Stimulated activated naive CD4-positive, alpha-beta T cell treated with Interleukin-2 at 50 U/mL for 16 hours (primary cell): ENCODE measurements at places on chromosomes 3 and 15.

DNA sequence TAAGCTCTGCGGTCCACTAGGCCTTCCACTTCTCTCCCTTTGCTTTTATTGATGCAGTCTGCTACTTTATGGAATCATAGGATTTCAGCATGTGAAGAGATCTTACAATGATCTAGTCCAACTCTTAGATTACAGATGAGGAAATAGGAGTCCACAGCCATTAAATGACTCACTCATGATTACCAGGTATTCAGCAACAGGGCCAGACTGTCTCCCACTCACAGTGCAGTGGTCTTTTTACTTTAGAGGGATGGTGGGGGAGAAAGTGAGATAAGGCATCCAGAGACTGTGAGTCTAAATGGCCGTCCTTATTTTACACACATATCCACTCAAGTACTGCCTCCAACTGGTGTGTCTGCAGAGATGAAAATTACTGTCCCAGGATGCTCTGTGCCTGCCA, 88.5 kb upstream of the SKOR1 start:
- DNase-seq = no peak

DNA sequence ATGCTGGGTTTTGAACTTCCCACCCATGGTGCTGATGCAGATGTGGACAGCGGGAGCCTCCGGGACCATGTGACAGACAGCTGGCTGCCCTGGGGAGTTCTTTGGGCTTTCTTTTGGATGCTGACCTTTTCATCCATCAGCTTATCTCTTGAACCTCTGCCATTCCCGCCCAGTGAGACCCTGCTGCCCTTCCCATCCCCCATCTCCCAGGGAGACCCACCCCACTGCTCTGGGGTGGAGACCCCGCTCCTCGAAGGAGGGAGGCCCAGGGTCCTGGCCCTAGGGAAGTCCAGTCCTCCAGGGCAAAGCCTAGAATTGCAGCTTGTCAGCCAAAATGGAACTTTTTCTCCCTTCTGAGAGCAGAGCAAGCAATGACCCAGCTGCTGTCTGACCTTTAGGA, 64.0 kb downstream of the ITGA11 start:
- no peak for DNase-seq

DNA sequence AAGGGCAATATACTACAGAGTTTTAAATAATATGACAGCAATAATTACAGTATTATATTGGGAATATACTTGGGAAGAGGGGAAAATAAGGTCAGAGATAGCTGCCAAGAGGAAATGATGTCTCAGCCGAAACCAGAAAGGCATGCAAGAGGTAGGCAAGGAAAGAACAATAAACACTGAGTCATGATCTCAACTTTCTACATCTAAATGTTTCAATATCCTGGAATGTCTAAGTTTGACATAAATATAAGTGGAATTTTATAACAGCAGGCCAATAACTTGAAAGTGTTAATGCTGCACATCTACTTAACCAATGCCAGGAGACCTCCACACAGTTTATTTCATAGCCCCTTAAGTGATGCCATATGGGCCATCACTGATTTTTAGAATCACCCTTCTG, 99.8 kb upstream of the CPNE4 start:
- DNase-seq = no peak

GRCh38 chr3:161859865-161860450, 363.4 kb downstream of the OTOL1 start:
- DNase-seq = no peak

DNA sequence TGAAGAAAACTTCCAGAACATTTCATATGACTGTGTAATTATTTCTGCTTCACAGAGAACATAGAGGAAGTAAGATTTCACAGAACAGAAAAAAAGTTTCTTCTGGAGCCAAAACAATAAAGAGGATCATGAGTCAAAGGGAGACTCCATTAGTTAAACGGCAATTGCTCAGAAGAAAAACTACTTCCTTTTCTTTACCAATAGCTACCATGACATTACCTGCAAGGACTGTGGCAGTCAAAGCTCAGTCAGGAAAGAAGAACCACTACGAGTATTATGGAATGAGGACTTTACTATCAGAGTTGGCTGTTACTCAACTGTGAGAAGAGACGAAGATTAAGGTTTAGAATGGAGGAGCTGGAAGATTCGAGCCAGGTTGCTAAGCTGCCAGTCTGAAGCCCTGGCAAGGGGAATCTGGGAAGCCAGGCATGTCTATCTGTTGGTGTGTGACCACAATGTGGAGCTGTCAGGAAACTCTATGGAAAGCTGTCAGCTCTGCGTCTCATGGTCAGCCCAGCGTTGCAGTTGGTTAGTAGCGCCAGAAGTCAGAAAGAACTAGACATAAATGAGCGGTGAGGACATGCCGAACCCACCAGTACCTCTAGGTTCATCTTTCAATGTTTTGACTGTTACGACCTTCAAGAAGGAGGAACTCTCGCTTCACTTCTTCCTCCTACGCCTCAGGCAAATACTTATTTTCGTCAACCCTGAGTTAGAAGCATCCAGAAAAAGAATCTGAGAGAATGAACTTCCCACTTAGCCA, 604.3 kb downstream of the FGF12 start:
- DNase-seq = no peak

- no peak for DNase-seq
Observed at GRCh38 chr3:40713306-40713705, 188.5 kb downstream of the ZNF621 start.

DNA sequence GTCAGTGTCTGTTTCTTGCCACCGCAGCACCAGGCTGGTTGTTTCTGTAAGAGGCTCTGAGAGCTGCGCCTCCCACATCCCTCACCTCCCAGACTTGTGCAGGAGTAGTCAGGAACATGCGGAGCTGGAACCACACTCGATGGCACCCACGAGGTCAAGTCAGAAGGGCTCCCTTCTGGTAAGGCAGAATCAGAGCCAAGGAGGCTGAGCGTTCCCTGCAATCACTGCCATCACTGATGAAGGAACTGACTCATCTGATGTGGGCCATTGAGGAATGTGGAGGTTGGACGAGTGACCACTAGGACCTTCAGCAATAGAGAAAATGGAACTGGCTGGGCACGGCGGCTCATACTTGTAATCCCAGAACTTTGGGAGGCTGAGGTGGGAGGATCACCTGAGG, 35.7 kb upstream of the BLM start:
- no peak for DNase-seq

DNA sequence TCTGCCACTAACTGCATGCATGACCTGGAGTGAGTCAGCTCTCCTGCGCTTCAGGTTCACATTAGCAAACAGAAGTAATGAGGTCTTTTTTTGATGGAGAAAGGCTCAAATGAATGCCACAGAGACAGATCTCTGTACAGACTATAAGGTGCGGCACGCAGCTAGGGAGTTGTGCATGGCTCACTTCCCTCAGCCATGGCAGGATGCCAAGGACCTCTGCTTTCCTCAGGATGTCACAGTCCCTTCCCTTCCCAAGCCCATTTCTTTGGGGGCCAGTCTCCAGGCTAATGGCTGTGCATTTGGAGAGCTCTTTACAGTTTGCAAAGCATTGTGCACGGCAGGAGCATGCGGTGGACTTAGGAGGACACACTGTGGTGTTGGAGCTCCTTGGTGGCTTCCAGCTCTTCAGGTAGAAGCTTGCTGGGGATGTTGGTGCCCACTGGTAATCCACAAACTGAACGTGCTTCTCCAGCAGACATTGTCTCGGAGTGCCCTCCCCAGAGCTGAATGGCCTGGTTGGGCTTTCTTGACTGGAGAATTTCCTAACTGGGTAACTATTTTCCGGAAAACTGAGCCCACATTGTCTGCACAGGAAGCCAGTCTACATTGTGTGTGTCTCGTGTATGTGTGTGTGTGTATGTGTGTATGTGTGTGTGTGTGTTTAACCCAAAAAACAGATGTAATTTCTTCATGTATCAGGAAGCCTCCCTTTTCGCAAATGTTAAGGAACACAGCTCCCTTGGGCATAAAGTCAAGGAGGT, 172.5 kb upstream of the TLE3 start:
- DNase-seq = no peak

DNA sequence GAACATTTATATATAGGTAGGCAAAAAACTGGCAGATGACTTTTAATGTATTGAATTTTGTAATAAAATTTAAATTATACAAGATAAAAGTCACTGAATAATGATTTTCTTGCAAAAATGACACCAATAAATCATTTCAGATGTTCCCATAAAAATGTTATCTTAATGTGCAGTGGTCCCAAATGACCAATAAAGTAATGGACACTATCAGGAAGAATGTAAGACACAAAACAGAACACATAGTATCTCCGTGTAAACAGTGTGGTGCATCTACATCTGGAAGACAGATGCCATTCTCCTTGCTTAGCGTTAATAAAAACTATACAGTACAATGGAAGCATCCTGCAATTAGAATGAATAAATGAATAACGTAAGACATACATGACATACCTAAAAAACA, 41.5 kb downstream of the FGF7 start:
- DNase-seq = no peak

DNA sequence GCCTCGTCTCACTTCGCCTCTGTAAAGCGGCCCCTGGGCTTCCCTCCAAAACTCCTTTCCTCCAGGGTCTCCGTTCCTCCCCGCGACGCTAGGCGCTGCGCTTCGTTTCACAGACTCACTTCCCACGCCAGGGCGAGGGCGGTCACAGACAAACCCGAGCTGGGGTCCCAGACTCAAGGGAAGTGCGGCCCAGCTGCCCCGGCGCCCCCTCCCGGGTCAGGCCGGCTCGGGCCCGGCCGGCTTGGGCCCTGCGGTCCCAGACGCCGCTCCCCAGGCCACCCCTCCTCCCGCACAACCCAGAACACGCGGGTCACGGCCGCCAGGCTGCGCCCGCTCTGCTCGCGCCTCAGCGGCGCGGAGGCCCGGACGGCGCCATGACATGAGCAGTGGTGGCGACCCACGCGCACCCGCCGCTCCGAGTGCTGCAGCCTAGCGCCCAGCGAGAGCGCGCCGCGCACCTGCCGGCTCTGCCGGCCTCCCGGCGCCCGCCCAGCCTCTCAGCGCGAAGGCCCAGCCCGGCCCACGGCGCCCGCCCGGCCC, 547 bp downstream of the NUP210 start:
- DNase-seq = peak; percentile 62
